ELR (cell line): ENCODE measurements at places on chromosomes 2 and 18.

GRCh38 chr18:3671176-3671575 is 221.2 kb downstream of the TGIF1 start:
- DNase-seq, result no peak

DNA sequence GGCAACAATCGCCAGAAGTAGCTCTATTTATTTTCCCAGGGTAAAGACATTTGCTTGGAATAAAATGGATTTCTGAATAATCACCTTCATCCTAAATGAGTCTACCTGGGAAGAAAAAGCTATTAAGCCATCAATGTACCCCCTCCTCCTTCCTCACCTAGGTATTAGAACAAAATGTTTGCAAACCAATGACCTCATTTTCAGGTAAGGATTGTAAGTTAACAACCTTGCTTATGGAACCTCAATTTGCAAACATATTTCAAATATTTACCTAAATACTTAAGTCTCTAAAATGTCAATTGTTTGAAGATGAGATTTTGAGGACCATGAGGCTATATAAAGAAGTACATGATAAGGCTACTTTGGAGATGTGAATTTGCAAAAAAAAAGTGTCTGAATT is 43.9 kb downstream of the CAVIN2 start:
- DNase-seq, result no peak

DNA sequence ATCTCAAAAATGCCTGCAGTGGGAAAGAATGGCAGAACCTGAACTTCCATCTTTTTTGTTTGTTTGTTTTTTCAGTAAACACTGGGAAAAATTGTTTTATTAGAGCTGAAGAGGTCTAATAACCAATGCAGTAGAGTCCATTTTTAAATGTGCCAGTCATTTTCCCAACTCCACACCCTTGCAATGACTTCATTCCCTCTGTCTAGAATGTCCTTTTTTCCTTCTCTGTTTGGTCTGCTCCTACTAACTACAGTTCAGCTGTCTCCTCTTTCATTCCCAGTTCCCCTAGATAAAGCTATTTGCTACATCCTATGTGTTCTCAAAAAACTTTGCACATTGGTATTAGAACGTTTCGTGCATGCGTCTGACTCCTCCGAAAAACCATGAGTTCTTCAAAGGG is 9.3 kb upstream of the RAPH1 start:
- no peak for DNase-seq

GRCh38 chr18:52391810-52392559 is 52.0 kb downstream of the DCC start:
- DNase-seq, result no peak

- no peak for DNase-seq
Measured at GRCh38 chr18:3014503-3015203, 1.7 kb upstream of the LPIN2 start.

- peak; percentile 44 for DNase-seq
Measured at GRCh38 chr2:211982162-211982561, 556.4 kb downstream of the ERBB4 start.

DNA sequence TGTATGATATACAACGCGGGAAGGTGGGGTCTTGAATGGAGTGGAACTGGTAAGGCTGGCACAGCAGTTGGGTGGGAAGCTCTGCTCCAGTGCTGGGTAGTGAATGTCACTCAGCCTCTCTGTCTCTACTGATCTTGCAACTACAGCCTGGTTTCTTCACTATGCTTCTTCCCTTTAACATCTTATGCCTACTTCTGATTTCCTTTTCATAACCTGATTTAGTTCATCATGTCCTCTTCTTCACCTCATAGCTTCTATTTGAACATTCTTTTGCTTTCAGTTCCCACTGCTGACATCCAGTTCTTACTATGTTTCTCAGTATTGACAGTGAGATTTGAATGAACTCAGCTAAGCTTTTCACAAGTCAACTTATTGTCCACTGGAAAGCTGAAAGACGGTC is 286.2 kb downstream of the ARL6IP6 start:
- no peak for DNase-seq

DNA sequence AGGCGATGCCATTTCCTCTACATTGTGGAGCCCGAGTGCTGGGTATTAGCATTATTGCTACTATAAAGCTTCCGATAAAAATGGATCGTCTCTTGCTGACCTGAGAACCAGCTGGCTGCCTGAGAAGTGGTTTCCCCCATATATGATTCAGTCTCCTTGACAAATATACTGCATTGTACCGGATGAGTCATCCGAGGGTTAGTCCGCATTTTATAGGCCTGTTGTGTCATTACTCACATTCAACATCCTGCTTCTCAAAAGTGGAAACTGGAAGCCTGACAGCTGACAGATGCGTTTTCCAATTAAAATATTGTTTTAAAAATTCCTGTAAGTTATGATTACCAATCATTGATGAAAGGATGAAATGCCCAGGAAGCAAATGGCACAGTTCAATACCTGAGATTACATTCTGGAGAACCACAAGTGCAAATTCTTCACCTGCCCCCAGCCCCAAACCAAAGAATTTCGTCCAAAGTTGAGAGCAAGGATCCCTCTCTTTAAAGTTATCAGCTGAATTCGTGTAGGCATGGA is 65.7 kb downstream of the SPRED2 start:
- peak; percentile 100 for DNase-seq

- DNase-seq, result no peak
Measured at GRCh38 chr18:46856973-46857372, 60.3 kb downstream of the PIAS2 start.

- no peak for DNase-seq
Measured at GRCh38 chr2:151246152-151246551, 15.5 kb downstream of the RBM43 start.

DNA sequence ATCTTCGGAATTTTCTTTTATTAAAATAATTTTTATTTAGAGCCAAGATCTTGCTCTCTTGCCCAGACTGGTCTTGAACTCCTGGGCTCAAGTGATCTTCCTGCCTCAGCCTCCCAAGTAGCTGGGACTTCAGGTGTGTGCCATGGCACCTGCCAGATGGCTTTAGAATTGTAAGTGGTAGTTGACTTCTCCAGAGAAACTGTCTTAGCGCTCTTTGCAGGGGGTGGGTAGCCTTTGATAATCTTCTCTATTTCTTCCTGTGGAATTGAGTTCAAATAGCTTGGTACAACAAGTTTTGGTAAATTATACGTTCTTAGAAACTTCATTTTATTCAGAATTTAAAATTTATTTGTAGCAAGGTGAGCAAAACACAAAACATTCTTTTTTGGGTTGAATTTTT is 113.3 kb downstream of the LDLRAD4 start:
- DNase-seq, result no peak

DNA sequence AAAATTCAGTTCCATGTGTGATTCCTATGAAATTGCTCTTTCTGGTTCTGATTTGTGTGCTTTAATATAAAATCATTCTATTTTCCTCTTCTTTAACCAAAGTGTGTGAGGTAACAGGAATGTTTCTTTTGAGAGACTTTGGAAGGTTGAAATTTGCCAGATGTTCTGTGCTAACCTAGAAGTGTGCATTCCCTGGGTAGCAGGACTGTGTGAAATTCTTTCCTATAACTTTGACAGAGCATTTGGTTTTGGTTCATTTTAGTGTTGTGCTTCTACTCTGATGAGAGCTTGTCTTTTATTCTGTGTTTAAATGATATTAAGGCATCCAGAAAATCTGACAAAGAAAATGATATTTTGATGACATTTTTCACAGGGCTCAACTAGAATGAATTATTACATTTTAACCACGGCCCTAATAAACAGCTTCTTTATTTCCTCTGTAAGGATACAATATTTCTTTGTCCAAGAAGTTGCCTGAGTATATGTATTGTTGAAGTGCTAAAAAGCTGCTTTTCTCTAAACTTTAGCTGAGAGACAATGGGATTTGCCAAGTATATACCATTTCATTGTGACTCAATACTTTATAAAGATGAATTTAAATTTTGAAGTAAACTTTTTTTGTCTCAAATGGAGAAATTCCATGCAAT is 34.7 kb upstream of the DLX1 start:
- DNase-seq, result no peak

DNA sequence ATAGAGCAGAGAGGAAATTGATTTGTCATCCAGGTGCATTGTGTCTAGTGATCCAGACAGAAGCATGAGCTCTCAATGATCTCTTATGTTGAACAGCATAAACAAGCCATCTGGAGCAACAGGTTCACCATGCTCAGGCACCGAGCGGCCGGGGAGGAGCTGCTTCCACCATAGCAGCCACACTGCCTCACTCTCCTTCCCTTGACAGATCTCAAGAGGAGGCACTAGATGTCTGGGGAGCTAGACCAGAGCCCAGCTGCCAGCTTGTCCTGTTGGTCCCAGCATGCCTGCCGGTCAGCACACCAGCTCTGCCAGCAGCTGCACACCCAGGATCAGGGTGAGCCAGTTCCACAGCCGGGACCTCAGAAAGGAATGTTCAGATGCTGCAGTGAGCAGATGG is 17.5 kb upstream of the LONRF2 start:
- no peak for DNase-seq

GRCh38 chr2:64101141-64101591 is 43.1 kb downstream of the PELI1 start:
- no peak for DNase-seq

DNA sequence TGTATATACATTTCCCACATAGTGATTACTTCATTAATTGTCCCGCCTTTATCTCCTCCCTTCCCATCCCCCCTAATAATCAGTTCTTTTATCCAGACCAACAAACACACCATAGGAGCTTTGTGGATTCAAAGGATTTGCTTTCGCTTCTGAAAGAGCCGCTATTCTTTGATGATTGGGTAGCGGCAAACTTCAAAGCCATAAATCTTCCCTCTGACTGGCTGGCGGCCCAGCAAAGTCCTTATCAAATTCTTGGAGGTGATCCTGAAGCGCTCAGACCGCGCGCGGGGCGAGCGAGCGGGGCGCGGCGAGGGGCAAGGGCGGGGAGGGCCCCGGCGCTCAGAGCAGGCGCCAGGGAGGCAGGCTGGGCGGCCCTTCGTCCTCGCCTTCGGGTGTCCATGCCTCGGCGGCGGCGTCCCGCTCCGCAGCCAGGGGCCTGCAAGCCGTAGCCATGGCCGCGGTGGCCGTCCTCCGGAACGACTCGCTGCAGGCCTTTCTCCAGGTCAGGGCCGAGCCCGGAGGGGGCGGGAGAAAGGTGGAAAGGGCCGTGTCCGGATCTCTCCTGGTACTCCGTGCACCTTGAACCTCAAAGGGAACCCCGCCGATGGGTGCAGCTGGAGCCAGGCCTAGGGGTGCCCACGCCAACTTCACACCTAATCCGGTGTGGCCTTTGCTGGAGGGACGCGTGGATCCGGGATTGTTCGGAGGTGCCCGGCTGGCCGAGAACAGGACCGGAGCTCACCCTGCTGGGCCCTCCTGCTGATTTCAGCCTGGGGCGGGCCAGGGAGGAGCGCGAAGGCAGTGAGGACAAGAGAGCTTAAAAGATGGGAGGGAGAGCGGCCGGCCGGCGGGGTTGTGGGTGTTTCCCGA is at the start of gene SP5:
Gene SP5, plus strand, starts transcription at position 276 of the 870 bp plus-strand sequence. Its CDS starts 176 bp downstream, at position 452.
- peak; percentile 56 for DNase-seq

DNA sequence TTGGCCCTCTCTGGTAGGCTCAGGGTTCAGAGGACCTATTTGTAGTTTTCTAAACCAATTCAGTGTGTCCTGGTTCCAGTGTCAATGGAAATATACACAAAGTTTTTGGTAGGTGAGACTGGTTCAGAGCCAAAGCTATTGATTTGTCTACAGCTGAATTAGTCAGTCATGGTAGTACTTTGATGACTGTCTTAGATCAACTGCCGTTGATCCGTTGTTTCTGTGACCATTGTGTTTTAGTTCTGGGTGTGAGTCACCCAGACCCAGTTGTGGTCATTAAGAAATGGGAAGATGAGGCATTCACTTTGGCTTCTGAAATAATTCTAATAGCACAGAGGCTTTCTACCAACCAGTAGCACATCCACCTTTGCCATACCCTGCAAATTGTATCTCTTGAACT is 16.0 kb upstream of the RPE start:
- DNase-seq, result peak; percentile 58

GRCh38 chr2:67706082-67706481 is 308.9 kb downstream of the ETAA1 start:
- DNase-seq, result no peak

DNA sequence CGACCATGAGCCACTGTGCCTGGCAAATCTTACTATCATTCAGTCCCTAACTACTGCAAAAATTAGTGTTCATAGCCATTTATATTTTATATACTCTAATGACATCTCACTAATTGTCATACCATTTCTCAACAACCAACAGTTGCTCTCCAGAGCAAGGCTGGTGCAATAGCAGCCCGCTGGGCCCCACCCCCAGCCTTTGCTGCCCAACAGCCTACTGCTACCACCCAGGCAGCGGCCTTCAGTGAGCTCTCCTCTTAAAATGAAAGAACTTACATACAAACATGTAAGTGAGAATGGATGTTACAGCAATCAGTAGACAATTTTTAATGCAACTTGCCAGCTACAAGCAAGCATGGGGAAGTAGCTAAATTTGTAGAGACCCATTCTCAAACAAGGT is 90.5 kb downstream of the HNRNPLL start:
- no peak for DNase-seq

DNA sequence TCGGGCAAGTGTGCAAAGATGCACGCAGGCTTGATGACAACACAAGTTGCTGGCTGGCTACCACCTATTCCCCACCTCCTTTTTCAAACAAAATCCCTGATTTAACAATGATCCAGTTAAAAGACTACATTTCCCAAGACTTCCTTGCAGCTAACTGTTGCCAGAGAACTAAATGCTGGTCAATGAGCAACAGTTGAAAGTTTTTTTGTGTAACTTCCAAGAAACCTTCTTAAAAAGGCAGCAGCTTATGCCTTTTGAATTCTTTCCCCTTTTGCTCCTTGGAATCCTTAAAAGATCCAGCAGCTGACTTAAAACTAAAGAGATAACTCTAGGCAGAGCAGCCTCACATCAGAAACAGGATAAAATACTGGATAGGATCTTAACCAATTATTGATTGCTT is 38.5 kb downstream of the NPHP1 start:
- DNase-seq, result no peak

- peak; percentile 22 for DNase-seq
Measured at GRCh38 chr2:172279813-172280212, 147.6 kb upstream of the ITGA6 start.

GRCh38 chr2:37569986-37570679 is 101.3 kb downstream of the CDC42EP3 start:
- DNase-seq, result peak; percentile 39

- no peak for DNase-seq
Measured at GRCh38 chr18:35620765-35621164, 39.2 kb downstream of the GALNT1 start.

DNA sequence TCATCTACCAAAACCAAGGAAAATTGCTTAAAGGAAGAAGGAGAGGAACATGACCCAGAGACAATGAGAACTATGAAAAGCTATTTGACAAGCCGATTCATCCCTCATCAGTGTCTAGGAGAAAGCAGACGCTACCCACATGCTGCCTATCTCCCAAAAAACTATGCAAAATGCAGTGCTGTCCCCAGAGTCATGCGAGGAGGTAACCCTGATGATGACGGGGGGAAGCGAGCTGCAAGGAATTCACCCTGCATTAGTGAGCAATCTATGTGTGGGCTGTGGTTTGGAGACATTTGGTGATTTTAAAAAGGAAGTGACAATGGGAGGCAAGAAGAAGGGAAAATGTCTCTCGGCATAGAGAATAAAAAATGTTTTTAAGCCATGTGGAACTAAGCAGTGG is 472.7 kb downstream of the CMPK2 start:
- DNase-seq, result no peak

GRCh38 chr2:112096098-112096497 is 41.0 kb downstream of the TMEM87B start:
- peak; percentile 62 for DNase-seq
